ENCODE measurements at places on chromosomes 1 and 21.

DNA sequence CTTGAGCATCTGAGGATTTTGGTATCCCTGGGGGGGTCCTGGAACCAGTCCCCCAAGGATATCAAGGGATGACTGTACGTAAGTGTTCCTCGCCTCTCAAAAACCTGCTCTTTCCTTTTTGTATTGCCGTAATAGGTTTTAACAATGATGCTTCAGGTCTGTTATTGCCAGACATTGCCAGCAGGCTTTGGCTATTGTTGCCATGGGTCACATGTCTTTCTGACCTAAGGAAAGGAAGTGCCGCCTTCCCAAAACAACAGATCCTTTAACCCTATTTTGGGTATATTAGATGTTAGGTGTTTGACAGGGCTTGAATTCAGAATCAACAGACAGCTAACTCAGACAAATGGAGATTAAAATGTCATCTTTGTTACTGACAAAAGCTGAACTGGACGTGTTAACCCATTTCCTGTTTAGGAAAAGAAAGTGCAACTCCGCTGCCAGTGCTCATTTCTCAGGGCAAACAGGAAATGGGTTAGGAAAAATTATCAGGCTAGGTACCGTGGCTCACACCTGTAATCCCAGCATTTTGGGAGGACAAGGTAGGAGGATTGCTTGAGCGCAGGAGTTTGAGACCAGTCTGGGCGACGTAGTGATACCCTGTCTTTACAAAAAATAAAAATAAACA, 12.4 kb upstream of the PRPF38B start:
- DNase-seq: no peak

DNA sequence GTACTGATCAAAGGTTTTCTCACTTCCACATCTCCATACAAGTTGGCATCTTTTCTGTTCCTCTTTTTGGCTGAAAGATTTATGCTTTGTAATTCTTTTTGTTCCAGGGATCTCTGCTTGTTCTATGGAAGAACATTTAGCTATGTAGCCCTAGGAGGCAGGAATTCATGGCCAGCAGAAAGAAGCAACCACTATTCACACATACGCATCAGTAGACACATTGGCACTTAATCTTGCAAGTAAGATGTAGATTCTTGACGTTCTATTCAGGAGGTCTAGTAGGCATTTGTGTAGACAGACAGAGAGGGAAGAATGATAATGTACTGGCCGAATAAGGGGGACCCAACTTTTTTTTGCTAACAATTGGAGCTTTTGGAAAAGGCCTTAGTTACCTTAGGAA, 336.0 kb downstream of the NUF2 start:
- DNase-seq: no peak

- DNase-seq: no peak
These were observed 67.9 kb upstream of the DYNLT5 start for GRCh38 chr1:66684353-66684752.

- DNase-seq: no peak
These were observed 18.1 kb downstream of the KHDRBS1 start for GRCh38 chr1:32031578-32032274.

- no peak for DNase-seq
These were observed 53.4 kb downstream of the WLS start for GRCh38 chr1:68178821-68179490.

DNA sequence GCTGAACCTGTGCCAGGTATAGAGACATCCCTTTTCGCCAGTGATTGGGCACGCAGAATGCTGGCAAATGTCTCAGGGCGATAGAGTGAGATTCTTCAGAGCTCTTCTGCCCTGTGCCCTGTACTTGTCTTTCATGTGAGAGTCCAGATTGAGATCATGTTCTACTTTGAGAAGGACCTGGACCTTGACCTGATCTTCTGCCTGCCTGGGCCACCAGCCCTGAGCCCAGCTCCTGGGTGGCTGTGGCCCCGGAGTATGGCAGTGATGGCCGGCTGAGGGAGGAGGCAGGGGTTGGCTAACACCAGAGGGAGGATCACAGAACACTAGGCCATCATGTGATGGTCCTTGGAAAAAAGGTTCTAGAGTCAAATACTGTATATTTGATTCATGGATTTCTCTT, 13.8 kb downstream of the STRIP1 start:
- no peak for DNase-seq

DNA sequence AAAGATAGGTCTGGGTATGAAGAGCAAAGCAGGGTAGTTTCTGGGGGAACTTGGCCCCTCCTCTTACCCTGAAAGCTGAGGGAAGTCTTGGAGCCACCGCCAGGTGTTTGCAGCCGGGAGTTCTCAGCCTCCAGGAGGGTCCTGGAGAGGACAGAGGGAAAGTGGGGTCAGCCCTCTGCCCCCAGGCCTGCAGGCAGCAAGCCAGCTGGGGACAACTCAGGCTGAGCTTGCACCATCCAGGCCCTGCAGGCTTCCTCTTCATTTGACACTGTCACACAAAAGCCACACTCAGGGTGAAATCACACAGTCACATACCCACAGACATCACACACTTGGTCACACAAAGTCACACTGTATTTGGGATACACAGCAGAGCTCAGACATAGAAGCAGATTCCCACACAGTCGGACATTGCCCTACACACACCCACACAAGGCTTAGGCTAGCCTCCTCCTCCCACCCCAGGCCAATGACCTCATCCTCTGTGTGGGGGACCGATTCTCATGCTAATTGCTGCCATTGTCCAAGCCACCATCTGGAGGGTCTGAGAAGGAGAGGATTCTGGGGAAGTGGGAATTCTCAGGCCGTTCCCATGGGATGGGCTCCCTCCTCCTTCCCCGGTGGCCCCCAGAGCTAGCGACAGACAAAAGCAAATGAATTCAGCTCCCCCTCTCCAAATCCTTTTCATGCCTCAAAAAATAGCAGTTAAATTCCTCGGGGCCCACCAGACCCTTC, 3.7 kb downstream of the NES start:
- no peak for DNase-seq

DNA sequence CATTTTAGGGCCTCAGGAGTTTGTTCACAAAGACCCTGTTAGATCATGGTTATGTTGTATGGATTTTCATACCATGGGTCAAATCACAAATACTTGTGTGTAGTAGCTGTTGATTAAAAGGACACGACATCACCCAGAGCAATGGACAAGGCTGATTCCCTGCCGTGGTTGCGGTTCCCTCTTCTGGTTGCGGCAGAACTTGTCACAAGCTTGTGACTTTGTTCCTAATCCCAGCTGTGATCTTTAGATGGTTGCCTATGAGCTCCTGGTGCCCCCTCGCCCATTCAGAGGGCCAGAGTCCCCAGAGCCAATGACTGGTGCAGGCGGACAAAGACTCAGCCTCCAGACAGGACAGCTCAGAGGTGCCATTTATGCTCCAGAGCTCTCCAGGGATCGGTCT, 11.8 kb upstream of the SDHB start:
- DNase-seq: no peak

GRCh38 chr1:24362396-24362795, 43.2 kb downstream of the GRHL3 start:
- no peak for DNase-seq

GRCh38 chr1:156347331-156347730, 9.0 kb downstream of the TSACC start:
- DNase-seq: no peak

DNA sequence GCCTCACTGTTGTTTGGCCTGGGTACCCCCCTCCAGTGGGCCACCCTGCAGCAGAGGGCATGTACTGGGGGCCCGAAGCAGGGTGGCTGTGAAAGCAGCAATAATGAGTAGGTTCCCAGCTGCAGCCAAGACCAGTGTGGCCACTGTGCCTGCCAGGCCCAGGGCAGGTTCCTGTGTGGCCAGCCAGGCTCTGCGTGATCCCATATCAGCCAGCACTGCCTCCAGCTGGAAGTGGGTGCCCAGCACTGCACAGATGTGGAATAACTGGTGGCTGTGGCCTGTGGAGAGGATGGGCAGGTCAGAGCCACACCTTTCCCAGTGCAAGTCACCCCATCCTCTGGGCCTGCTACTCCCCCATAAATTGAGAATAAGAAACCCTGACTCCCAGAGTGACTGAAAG, 2.1 kb downstream of the BGLAP start:
- DNase-seq: no peak

GRCh38 chr21:45613396-45613795, 30.1 kb upstream of the PCBP3 start:
- no peak for DNase-seq

DNA sequence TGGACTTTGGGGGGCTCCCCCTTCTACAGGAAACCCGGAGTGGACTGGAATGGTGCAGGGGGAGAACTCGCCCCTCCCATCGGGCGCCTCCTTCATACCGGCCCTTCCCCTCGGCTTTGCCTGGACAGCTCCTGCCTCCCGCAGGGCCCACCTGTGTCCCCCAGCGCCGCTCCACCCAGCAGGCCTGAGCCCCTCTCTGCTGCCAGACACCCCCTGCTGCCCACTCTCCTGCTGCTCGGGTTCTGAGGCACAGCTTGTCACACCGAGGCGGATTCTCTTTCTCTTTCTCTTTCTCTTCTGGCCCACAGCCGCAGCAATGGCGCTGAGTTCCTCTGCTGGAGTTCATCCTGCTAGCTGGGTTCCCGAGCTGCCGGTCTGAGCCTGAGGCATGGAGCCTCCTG, at the start of gene TNFRSF14:
TSS of gene TNFRSF14 (plus strand) at position 95 of the 401 bp plus-strand sequence. CDS start at position 389, 294 bp downstream.
- peak; percentile 65 for DNase-seq

- no peak for DNase-seq
These were observed 2.8 kb downstream of the GALNT2 start for GRCh38 chr1:230069796-230070195.

GRCh38 chr1:113168946-113169345, 95.9 kb downstream of the LRIG2 start:
- no peak for DNase-seq

GRCh38 chr1:82593561-82593960, 792.8 kb downstream of the ADGRL2 start:
- no peak for DNase-seq

DNA sequence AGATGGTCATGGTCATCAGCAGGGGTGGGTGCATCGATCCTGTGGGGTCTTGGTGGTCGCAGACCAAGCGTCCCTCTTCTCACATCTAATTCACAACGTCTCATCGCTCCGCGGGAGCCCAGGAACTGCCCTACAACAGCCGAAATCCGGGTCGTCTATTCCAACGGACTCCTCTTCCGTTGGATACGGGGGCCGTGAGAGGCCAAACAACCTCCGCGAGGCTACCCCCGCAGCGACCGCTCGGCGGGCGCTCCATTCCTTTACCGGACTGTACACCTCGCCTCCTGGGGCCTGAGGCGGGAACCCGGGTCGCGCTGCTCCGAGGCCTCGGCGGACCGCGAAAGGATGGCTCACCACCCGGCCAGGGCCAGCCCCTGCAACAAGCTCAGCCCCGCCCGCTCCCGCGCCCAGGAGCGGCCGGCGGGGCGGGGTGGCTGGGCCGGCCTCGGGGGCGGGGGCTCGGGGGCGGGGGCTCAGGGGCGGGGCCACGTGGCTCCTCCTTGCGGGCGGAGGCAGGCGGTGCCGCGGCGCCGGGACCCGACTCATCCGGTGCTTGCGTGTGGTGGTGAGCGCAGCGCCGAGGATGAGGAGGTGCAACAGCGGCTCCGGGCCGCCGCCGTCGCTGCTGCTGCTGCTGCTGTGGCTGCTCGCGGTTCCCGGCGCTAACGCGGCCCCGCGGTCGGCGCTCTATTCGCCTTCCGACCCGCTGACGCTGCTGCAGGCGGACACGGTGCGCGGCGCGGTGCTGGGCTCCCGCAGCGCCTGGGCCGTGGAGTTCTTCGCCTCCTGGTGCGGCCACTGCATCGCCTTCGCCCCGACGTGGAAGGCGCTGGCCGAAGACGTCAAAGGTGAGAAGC, at the start of gene QSOX1:
TSS of gene QSOX1 (plus strand) at position 545 of the 857 bp plus-strand sequence. CDS start at position 584, 39 bp downstream.
- DNase-seq: peak; percentile 86

DNA sequence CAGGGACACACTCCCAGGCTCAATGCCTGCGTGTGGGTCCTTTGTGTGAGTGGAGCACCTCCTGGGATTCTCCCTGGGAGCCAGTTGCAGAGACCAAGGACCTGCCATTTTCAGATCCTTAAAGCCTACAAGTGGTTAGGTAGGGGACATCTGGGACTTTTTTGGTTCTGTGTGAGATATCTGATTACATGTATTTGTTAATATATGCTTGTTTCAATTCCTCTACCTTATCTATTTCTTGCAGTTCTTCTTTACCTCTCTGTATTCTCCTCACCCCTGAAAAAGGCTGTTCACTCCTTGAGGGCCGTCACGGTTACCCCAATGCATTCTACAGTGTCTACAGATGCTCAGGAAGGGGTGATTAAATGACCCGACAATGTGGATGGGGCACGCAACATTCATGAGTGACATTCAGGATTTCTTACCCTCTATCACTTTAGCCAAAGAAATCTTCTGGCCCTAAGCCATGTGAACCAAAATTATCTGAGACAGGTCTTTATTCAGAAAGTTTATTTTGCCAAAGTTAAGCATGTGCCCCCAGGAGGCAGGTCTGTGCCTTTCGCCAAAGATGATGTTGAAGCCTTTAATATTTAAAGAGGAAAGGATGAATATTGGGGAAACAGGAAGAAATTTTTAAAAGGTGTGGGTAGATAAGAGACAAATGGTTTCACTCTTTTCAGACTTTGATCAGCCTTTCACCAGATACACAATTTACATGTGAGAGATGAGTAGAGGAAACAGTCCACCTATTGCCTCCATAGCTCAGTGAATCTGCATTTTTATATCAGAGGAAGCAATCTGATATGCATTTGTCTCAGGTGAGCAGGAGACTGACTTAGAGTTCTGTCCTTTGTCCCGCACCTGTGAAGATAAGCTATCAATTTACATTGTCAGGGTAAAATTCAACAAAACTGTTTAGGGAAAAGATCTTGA, 44.6 kb upstream of the MPZL1 start:
- no peak for DNase-seq

DNA sequence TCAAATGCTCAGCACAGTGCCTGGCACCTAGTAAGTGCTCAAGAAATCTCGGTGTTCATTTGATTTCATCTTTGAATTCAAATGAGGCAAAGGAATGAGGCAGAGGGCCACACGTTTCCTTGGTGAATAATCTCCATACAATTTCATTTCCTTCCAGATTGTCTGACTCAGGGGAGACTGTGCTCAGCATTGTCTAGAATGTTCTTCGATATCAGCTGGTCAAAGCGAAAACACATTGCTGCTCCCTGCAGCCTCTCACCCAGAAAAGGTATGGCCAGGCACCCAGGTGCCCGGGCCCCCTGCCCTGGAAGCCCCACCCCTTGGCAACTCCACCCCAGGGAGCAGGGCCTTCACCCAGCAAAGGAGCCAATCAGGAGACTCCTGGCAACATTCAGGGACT, 55.8 kb downstream of the FBXO2 start:
- no peak for DNase-seq

DNA sequence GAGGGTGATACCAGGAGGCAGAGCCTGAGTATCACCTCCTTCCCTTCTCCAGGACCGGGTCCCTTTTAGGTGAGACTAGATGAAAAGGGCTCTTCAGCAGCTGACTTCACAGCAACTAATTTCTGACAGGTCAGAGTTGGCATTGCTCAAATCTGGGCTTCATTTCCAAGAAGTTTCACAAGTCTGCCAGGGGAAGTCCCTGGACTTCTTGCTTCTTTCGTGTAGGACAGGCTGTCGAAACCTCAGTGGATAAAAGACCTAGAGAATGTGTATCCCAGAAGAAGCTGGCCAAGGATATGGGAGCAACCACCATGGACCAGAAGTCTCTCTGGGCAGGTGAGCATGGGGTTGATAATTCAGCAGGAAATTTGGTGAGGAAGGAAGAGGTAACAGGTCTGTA, at the start of gene CHI3L2:
TSS of gene CHI3L2 (plus strand) at position 280 of the 400 bp plus-strand sequence. CDS start at position 297, 17 bp downstream.
- DNase-seq: no peak
